CD14-positive monocyte (primary cell): ENCODE measurements at places on chromosomes 7 and 10. TPM values are rescaled to one million over a fixed set of nuclear protein-coding genes. Genes with fewer than 3 reads are reported as not detected.

DNA sequence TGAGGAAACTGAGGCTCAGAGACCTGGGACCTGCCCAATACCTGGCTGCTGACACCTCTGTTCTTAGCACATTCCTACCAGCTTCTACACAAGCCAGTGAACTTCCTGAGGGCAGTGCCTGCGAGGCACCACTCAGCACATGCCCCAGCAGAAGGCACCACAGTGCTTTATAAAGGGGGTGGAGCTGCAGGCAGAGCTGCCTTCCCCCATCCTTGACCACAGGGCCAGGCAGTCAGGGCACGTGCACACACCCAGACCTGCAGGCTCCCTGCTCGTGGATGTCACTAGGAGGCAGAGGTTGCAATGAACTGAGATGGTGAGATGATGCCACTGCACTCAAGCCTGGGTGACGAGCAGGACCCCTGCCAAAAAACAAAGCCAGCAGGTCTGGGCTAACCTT is 39.2 kb upstream of the TUBB8 start:
- no peaks in the 10 kb centered on the region for H3K36me3 ChIP-seq
- no peaks in the 10 kb centered on the region for H3K27me3 ChIP-seq
- no peaks in the 10 kb centered on the region for H3K4me1 ChIP-seq
- H3K4me3 ChIP-seq, result no peak overlapping the region

- no peaks in the 10 kb centered on the region for H3K4me1 ChIP-seq
- DNase-seq, result no peak
- H3K36me3 ChIP-seq, result no peaks in the 10 kb centered on the region
- no peak overlapping the region for H3K4me3 ChIP-seq
- H3K27me3 ChIP-seq, result no peaks in the 10 kb centered on the region
Measured at GRCh38 chr7:13577566-13578145, 411.8 kb downstream of the ETV1 start.

DNA sequence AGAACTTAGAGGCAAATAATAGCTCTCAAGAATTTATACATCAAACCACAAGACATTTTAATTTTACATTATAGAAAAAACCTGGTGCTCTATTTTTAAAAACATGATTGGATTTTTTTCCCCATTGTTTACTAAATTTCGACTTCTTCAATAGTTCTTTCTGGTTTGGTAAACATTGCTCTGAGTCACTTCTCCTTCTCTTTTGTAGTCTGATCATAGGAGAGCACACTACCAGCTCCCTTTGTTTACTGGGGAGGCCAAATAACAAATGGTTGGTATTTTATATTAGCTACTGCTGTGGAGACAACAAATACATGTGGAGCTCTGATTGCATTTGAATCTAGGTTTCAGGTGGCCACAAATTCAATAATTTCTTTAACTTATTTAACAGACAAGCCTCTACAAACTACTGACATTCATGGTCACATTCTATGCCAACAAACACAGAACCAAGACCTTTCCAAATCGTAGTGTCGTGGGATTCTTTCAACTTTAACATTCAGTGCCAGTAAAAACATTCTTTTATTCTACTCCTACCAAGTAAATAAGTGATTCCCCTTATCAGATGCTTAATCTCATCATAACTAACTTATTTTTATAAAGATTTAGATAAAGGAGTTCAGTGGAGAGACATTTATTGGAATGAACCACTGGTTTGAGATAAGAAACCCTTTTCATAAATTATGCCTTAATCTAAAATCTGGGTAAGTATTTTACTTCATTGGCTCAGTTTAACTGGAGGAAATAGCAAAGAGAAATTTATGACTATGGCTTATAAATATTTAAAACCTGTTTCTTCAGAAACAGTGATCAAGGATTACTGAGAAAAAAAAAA is 17.7 kb upstream of the FXYD4 start:
- H3K27me3 ChIP-seq, result peaks cover 23% of the 10 kb centered on the region
- peaks cover 4% of the 10 kb centered on the region for H3K4me1 ChIP-seq
- H3K36me3 ChIP-seq, result no peaks in the 10 kb centered on the region
- DNase-seq, result no peak
- no peak overlapping the region for H3K27ac ChIP-seq

DNA sequence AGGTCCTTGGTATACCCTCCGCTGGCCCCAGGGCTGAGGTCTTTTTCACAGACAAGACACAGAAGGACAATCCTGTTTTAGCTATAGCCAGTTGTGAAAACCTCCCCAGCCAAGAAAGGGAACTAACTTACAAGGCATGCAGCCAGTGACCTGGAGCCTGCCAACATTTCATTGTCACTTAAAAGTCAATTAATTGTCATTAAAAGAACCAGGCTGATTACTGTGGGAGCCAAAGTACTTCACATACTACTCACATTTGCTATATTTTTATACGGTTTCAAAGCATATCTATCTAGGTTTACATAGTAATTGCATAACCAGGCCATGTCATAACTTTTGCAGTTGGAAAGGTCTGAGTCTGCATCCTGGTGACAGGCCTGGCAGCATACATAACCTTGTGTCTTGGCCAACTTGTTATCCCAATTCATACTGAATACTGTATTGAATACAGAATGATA is 31.1 kb downstream of the NRBF2 start:
- H3K36me3 ChIP-seq, result peaks cover 54% of the 10 kb centered on the region
- DNase-seq, result no peak
- H3K27me3 ChIP-seq, result no peaks in the 10 kb centered on the region
- no peak overlapping the region for H3K4me3 ChIP-seq
- no peak overlapping the region for H3K27ac ChIP-seq

- H3K4me1 ChIP-seq, result no peaks in the 10 kb centered on the region
- no peak for DNase-seq
- no peaks in the 10 kb centered on the region for H3K36me3 ChIP-seq
Measured at GRCh38 chr7:147859033-147859432, 731.5 kb upstream of the C7orf33 start.

DNA sequence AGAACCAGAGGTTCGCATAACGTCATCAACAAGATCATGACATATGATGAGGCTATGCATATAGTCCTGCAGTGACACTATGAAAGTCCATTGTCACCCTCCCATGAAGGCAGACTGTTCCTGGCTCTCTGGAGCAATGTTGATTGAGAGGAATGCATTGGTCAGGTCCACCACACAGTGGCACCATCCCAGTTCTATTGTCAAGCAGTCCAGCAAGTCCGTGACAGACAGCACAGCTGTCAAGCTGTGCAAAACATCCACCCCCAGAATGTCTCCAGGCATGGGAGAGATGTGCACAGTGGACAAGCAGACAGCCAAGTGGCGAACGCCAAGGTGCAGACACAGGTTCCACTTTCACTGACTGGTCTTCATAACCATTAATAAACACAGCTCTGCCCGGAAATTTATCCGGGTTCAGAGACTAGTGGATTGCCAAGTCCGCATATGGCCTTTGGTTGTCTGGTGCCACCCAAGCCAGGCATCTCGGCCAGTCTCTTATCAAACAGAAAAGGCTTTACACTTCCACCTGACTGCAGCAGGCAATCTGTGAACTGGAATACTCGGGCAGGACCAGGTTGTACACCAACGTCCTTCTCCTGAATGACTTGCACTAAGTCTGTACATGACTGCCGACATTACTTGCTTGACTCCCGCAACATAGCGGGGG is 7.2 kb downstream of the RNF133 start:
- no peaks in the 10 kb centered on the region for H3K36me3 ChIP-seq
- H3K27me3 ChIP-seq, result no peaks in the 10 kb centered on the region
- H3K27ac ChIP-seq, result no peak overlapping the region
- DNase-seq, result no peak
- no peak overlapping the region for H3K4me3 ChIP-seq

- H3K36me3 ChIP-seq, result no peaks in the 10 kb centered on the region
- no peak overlapping the region for H3K4me3 ChIP-seq
- H3K27ac ChIP-seq, result no peak overlapping the region
- H3K4me1 ChIP-seq, result no peaks in the 10 kb centered on the region
- H3K27me3 ChIP-seq, result no peaks in the 10 kb centered on the region
Measured at GRCh38 chr10:124299696-124300095, 119.0 kb downstream of the OAT start.

DNA sequence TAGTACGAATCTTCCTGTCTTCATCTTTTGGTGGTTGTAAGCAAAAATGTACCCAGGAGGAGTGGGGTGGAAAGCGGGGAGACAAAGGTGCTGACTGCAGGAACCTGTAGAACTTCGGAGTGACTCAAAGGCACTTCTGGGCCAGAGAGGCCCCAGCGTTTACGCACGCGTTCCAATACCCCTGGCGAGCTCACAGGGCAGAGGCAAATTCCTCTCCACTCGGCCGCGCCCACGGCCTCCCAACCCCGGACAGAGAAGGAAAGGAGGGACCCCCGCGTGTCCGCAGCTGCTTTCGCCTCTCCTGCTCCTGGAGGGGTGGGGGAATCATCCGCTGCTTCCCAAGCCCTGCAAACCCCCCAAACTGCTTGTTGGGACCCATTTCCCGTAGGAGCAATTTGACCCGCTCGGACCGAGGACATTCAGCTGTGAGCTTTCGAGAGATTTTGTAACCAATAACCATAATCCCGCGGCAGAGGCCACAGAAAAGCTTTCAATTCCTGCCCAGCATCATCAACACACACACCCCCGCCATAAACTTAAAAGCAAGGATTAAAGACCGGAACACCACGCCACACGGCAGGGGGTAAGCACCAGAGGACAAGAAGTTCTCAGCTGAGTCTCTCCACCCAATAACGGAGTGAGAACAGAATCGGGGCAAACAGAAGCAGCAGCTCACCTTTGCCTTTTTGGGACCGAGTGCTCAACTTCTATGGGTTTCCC is 2.3 kb downstream of the IGF2BP3 start:
- H3K4me1 ChIP-seq, result peaks cover 36% of the 10 kb centered on the region
- H3K27ac ChIP-seq, result no peak overlapping the region
- peaks cover 96% of the 10 kb centered on the region for H3K27me3 ChIP-seq
- no peak for DNase-seq

DNA sequence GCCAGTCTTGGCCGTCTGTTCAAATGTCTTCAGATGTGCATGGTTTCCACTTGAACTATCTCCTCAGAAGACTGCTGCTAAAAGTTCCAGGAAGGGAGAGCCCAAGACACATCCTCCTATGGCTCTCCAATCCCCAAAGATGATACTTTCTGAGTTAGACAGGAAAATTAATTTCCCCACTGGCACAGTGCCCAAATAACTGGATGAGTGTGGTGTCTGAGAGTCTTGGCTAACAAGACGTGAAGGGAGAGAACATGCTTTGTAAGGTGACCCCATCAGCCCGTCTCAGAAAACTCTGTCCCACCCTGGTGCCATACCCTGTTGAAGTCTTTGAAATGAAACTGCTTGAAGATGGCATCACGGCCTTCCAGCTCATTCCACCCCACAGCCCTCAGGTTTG is 2.9 kb downstream of the PCBD1 start:
- no peaks in the 10 kb centered on the region for H3K27me3 ChIP-seq
- H3K4me1 ChIP-seq, result peaks cover 16% of the 10 kb centered on the region
- no peak for DNase-seq
- no peak overlapping the region for H3K27ac ChIP-seq
- H3K4me3 ChIP-seq, result no peak overlapping the region

GRCh38 chr10:2329082-2329481 is 591.8 kb upstream of the ADARB2 start:
- H3K27ac ChIP-seq, result no peak overlapping the region
- H3K27me3 ChIP-seq, result no peaks in the 10 kb centered on the region
- H3K4me1 ChIP-seq, result no peaks in the 10 kb centered on the region
- DNase-seq, result no peak
- H3K4me3 ChIP-seq, result no peak overlapping the region

DNA sequence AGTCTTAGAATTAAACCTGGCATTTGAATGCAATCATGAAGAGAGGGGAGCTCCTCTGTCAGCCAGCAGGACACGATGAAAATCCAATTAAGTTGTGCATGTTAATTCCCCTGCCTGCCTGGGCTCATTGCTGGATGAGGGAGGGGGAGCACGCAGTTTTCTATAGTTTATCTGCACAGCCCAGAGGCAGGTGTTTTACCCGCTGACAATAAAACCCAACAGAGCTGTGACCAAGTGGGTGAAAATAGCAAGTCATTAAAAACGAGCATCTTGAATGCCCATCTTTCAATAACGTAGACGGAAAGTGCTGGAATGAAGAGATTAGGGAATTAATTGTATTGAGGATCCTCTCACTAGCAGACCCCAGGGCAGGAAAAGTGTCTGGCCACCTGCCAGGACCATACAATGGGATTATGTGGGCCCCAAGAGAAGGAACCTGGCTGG is 100.1 kb upstream of the FAM20C start:
- H3K27ac ChIP-seq, result no peak overlapping the region
- no peak overlapping the region for H3K4me3 ChIP-seq
- no peaks in the 10 kb centered on the region for H3K36me3 ChIP-seq
- H3K27me3 ChIP-seq, result no peaks in the 10 kb centered on the region

GRCh38 chr7:141456298-141456697 is 94.9 kb upstream of the AGK start:
- no peaks in the 10 kb centered on the region for H3K4me1 ChIP-seq
- peaks cover 2% of the 10 kb centered on the region for H3K27me3 ChIP-seq
- H3K4me3 ChIP-seq, result no peak overlapping the region
- no peak for DNase-seq

DNA sequence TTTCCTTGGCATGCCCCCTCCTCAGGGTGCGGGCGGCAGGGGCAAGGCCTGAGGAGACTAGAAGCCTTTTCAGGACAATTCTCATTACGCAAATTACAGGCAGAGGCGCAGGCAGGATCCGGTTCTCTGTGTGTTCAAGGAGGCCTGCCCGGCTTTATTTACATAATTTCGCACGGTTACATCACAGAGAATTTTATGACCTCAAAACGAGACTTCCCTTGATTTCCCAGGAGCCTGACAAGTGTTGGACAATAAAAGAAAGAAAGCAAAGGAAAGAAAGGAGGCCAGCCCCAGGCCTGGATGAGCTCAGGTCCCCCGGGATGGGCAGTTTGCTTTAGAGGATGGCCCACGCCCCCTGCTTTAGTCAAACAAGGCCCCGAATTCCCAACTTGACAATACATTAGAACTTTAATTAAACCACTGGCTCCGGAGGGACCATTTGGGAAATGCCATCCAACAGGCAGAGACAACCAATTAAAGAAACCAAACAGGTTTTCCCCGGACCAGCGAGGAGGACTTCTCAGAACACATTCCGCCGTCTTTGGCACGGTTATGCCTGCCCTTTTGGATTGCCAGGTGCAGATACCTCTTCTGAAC is 2.9 kb downstream of the MNX1 start:
- no peaks in the 10 kb centered on the region for H3K36me3 ChIP-seq
- H3K4me1 ChIP-seq, result no peaks in the 10 kb centered on the region
- DNase-seq, result no peak
- H3K27me3 ChIP-seq, result peaks cover 82% of the 10 kb centered on the region

DNA sequence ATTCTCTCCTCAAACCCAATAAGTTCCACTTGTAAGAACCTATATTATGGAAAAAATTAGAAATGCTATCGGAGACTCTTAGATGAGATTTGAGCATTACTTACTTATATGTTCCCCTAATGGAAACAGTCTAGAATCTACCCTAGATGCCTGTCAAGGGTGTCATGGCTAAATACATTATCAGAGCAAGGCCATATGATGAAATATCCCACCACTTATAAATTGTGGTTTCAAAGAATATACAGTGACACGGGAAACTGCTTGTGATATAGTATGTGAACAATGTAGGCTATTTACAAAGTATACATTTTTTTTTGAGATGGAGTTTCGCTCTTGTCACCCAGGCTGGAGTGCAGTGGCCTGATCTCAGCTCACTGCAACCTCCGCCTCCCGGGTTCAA is 46.3 kb upstream of the CTBP2 start:
- H3K4me3 ChIP-seq, result no peak overlapping the region
- H3K36me3 ChIP-seq, result no peaks in the 10 kb centered on the region
- no peaks in the 10 kb centered on the region for H3K27me3 ChIP-seq

GRCh38 chr7:98779800-98780587 is 89.8 kb downstream of the TMEM130 start:
- H3K4me1 ChIP-seq, result peaks cover 9% of the 10 kb centered on the region
- DNase-seq, result peak; percentile 32
- no peaks in the 10 kb centered on the region for H3K36me3 ChIP-seq
- no peak overlapping the region for H3K4me3 ChIP-seq

The PON2 gene
- 14.4 TPM for polyA plus RNA-seq

The PTN gene
- not detected for polyA plus RNA-seq

The OGDHL gene
- polyA plus RNA-seq, result not detected in 2 replicates

The COL26A1 gene
- polyA plus RNA-seq, result not detected

The VAX1 gene
- not detected in 2 replicates for polyA plus RNA-seq
